ENCODE measurements at places on chromosomes 1 and 21.

DNA sequence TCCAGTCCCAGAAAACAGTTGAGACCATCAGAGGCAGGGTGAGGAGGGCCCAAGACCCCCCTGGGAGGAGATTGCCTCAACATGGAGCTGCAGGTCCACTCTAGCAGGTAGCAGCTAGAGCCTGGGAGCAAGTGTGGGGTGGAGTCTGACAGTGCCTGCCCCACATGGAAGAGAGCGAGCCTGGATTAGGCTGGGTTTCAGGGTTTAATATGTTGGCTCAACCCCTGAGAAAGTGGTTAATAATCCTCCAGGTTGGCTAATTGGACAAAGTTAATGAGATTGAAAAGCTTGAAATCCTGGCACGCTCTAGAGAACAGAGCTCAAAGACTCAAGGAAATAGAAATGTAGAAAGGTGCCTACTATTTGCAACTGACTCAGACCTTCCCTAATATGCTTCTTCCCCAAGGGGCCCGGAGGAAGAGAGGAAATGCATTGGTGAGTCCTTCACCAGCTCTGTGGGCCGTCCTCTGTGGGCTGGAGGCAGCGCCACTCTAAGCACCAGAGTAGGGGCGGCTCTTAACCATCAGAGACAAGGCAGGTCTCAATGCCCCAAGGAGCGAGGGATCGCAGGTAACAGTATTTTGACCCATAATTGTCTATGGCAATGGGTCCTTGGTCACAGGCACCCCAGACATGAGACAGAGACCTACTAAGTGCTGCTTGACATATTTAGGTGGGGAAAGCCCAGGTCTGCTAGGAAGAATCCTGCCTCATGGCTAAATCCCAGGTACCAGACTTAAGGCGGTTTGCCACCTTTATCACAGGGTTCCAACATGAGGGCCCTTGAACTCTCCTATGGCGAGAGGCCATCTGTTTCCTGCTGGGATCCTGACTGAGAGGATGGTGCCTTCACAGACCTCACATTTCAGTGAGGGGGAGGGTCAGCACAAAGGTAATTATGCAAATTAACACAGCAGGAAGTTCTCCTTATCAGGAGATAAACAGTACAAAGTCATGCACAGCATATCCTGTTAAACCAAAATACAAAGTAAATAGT, 33.8 kb downstream of the RSPH1 start:
- no peak for DNase-seq

- DNase-seq = no peak
These were observed 264.6 kb downstream of the DUSP10 start for GRCh38 chr1:221477252-221477651.

GRCh38 chr1:226476648-226477319, 68.9 kb upstream of the PARP1 start:
- no peak for DNase-seq

DNA sequence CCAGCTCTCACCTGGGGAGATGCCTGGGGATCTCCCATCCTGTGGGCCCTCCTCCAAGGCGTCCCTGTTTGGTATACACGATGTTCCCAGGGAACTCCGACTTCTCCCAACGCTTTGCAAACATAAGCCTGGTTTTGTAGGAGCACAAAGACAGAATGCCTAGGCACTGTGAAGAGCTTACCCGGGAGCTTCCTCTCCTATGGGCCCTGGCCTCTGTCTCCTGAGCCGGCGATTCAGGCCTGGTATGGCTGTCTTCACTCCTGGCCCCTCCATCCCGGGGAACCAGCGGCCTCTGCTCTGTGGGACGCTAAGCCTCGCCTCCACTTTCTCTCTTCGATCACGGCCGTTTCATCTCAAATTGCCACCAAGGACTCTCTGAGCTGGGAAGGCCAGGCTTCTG, 59.6 kb upstream of the ACTRT2 start:
- DNase-seq = no peak

- no peak for DNase-seq
These were observed 14.7 kb upstream of the KRTAP21-1 start for GRCh38 chr21:30769724-30770431.

DNA sequence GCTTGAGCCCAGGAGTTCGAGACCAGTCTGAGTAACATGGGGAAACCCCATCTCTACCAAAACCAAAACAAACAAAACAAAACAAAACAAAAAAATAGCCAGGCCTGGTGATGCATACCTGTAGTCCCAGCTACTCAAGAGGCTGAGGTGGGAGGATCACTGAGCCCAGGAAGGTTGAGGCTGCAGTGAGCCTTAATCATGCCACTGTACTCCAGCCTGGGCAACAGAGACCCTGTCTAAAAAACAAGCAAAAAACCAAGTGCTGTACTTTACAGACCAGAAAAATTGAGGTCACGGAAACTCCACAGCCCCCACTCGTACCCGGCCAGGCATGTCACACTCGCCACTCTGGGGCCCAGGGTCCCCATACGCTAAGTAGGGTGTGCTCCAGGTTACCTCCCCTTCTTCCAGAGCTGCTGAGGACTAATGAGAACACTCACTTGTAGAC, 22.9 kb downstream of the ATP2B4 start:
- DNase-seq = no peak

GRCh38 chr1:223123011-223123610, 19.9 kb downstream of the TLR5 start:
- DNase-seq = no peak

GRCh38 chr1:206456577-206457370, 13.5 kb upstream of the IKBKE start:
- no peak for DNase-seq

DNA sequence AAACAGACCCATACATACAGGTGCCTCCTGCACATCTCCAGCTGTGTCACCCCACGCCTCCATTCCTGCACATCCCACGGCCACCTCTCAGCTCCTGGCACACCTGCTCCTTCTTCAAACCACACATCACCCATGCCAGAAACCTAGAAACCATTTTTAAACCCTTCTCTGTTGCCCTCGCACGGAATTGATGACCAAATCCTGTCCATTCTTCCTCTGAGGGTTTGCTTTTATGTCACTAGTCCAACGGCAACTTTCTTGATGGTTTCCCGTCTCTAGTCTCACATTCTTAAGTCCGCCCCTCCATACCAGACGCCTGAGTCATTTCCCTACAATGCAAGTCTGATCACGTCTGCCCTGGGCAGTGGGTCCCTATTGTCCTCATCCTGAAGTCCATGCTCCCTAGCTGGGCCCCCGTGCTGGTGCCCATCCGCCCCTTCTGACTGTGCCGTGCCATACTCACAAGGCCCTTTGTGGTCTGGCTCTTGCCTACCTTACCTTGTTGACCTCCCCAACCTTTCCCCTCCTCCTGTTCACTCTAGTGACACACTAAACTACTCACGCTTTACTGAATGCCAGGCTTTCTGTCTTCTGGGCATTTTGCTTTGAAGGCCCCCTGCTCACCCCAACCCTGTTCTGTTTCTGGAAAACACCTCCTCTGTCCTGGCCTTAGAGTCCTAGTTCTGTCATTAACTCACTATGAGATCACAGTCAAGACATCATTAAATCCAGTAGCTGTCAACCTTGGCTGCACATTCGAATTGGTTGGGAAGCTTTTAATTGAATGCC, 17.6 kb downstream of the SLC2A1 start:
- no peak for DNase-seq

Measured in stimulated activated CD4-positive, alpha-beta T cell treated with anti-CD3 and anti-CD28 coated beads, TNF-alpha, amount 100 ng/mL, for 4 hours (primary cell).